HS-5 (cell line): ENCODE measurements at places on chromosomes 5 and 9.

DNA sequence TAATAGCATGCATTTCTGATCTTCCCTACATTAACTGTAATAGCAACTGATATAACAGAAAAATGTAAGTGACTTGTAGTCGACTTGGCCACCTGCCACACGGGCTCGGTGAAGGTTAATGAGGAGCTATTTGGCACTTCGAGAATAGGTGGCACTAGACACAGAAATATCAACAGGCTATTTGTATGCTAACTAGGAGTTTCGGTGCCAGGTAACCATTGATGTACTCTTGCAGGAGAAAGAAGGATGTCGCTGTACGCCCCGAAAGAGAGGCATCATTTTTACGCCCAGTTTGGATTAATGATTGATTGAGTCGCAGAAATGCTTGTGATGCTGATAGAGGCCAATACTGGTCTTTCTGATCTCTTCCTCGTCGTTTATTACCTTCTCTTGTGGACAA is 516 bp upstream of the DMRT2 start:
- no peak for DNase-seq

GRCh38 chr9:130260816-130261765 is 4.5 kb upstream of the HMCN2 start:
- no peak for DNase-seq

GRCh38 chr5:51484326-51484725 is 101.1 kb downstream of the ISL1 start:
- no peak for DNase-seq

- no peak for DNase-seq
These were observed 58.0 kb downstream of the RNF38 start for GRCh38 chr9:36341936-36342577.

- DNase-seq, result no peak
These were observed 34.1 kb downstream of the SIL1 start for GRCh38 chr5:139164020-139164419.

GRCh38 chr9:131379056-131379455 is 14.8 kb upstream of the PRRC2B start:
- DNase-seq, result no peak
